ENCODE measurements at places on chromosomes 11 and 22. TPM values are rescaled to one million over a fixed set of nuclear protein-coding genes. Genes with fewer than 3 reads are reported as not detected.

The AGBL2 gene
- 6.0 TPM for total RNA-seq

- H3K36me3 ChIP-seq: no peaks in the 10 kb centered on the region
- H3K27ac ChIP-seq: peak overlapping the region; percentile 95
- peak overlapping the region; percentile 86 for H3K4me3 ChIP-seq
- DNase-seq: peak; percentile 80
- peaks cover 53% of the 10 kb centered on the region for H3K4me1 ChIP-seq
- H3K27me3 ChIP-seq: no peaks in the 10 kb centered on the region
Measured at GRCh38 chr22:42648368-42649245, 585 bp downstream of the CYB5R3 start.

DNA sequence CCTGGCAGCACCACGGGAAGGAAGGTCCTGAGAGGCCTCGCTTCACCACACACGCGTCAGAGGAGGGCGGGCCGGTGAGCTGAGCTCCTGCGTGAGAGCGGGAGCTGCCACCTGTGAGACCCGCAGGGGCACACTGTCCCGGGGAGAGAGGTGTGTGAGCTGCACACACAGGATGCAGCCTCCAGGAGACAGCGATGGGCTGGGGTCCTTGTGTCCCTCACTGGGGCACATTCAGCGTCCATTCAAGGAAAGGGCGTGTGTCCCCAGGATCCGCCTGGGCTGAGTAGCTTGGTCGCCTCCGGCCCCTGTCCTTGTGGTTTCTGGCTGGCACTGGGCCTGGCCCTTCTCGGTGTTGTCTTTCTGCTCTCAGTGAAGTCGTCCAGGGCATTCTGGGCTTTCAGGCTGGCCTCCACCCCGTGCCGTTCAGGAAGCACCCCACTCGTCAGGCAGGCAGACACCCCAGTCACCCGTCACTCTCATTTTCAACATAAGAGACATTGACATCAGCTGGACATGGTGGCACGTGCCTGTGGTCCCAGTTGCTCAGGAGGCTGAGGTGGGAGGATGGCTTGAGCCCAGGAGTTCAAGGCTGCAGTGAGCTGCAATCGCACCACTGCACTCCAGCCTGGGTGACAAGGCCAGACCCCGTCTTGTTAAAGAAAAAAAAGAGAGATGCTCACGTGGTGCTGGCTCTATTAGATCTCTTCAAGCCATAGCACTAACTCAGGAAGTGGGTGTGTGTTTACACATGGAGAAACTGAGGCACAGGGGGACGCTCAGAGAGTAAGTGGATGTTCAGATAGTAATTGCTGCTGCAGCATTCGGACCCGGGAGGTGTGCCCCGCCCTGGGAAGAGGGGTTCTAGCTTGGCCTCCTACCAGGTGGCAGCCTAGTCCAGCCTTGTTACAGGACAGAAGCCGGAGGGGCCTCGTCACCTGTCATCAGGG is 1081.6 kb downstream of the BRD1 start:
- H3K4me1 ChIP-seq: no peaks in the 10 kb centered on the region
- H3K4me3 ChIP-seq: no peak overlapping the region
- no peaks in the 10 kb centered on the region for H3K27me3 ChIP-seq
- no peak for DNase-seq
- no peak overlapping the region for H3K27ac ChIP-seq

The MYO18B gene
- not detected for total RNA-seq

- H3K27ac ChIP-seq: no peak overlapping the region
- no peak for DNase-seq
- H3K36me3 ChIP-seq: no peaks in the 10 kb centered on the region
- H3K4me1 ChIP-seq: no peaks in the 10 kb centered on the region
- H3K4me3 ChIP-seq: no peak overlapping the region
Measured at GRCh38 chr22:26902401-26903029, 245.1 kb downstream of the MIAT start.

The ZNF408 gene
- total RNA-seq: 8.6 TPM

DNA sequence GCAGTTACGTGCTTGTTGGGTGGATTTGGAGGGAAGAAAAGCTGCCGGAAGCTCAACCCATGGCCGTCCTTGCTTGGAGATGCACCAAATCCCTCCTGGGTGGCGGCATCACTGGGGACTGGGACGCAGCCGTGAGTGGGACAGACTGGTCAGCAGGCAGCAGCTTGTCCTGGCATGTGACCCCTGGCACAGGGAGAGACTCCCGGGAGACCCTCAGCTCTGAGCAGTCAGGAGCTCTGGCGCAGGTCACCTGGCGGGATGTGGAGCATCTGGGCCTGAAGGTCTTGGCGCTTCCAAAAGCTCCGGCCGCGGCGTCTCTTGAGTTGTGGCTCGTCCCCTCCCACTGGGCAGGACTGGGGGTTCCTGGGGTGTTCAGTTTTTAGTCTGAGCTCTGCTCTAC is 26.3 kb downstream of the PTDSS2 start:
- DNase-seq: no peak
- no peaks in the 10 kb centered on the region for H3K4me1 ChIP-seq
- H3K27ac ChIP-seq: no peak overlapping the region
- no peaks in the 10 kb centered on the region for H3K36me3 ChIP-seq
- no peak overlapping the region for H3K4me3 ChIP-seq

GRCh38 chr11:10522276-10522675 is 18.7 kb downstream of the RNF141 start:
- H3K36me3 ChIP-seq: peaks cover 78% of the 10 kb centered on the region
- H3K4me3 ChIP-seq: no peak overlapping the region

- H3K27ac ChIP-seq: no peak overlapping the region
- no peaks in the 10 kb centered on the region for H3K27me3 ChIP-seq
- no peaks in the 10 kb centered on the region for H3K36me3 ChIP-seq
- no peaks in the 10 kb centered on the region for H3K4me1 ChIP-seq
- DNase-seq: no peak
- no peak overlapping the region for H3K4me3 ChIP-seq
Measured at GRCh38 chr11:132576706-132577105, 955.6 kb downstream of the OPCML start.

DNA sequence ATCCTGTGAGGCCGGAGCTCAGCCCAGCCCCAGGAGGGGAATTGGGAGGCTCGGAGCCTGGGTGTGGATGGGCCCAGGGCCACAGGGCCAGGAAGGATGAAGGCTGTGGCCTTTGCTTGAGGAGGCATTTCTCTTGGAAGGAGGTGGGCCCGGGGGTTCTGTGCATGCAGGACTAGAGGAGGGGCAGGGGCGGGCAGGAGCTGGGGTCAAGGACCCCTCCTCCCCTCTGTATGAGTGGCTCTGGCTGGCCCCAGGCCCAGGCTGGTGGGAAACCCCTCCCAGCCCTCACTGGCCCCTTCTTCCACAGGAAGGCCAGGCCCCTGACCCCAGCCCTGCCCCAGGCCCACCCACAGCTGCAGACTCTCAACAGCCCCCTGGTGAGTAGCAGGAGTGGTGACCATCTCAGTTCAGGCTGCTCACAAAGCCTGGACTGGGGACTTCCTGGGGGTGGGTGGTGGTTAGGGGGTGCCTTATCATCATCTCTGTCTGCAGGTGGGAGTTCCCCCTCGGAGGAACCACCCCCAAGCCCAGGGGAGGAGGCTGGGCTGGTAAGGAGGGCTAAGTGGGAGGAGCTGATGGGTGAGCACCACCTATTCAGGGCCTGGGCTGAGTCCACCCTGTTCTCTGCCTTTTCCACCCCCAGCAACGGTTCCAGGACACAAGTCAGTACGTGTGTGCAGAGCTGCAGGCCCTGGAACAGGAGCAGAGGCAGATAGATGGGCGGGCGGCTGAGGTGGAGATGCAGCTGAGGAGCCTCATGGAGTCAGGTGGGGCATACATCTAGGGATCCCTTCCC is 6.0 kb downstream of the KCNK7 start:
- peaks cover 53% of the 10 kb centered on the region for H3K36me3 ChIP-seq
- H3K4me3 ChIP-seq: no peak overlapping the region
- no peak overlapping the region for H3K27ac ChIP-seq
- H3K27me3 ChIP-seq: no peaks in the 10 kb centered on the region
- peaks cover 40% of the 10 kb centered on the region for H3K4me1 ChIP-seq

The ZNF280B gene
- 0.86 TPM for total RNA-seq

DNA sequence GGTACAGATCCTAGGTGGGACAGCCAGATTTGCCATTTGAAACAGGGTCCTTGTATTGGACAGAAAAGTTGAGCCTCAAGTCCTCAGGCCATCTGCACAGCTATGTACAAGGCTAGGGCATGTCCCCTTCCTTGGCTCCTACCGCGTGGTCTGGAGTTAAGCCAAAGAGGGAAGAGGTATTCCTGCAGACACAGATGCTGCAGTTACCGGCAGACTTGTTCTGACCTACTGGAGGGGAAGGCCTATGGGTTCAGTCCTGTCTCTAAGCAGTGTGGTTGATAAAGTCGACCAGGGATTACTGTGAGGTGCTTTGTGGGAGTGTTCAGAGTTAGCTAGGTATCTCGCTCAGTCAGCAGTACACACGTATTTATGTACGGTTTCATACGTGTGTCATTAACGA is 180.6 kb downstream of the ADAMTS15 start:
- H3K27ac ChIP-seq: no peak overlapping the region
- H3K27me3 ChIP-seq: no peaks in the 10 kb centered on the region
- H3K36me3 ChIP-seq: no peaks in the 10 kb centered on the region

The LSP1 gene
- total RNA-seq: 90.4 TPM

GRCh38 chr11:75450826-75451821 is 18.1 kb upstream of the KLHL35 start:
- H3K36me3 ChIP-seq: no peaks in the 10 kb centered on the region
- no peak for DNase-seq
- H3K4me1 ChIP-seq: no peaks in the 10 kb centered on the region
- no peaks in the 10 kb centered on the region for H3K27me3 ChIP-seq
- no peak overlapping the region for H3K27ac ChIP-seq

The TTC36 gene
- 1.0 TPM for total RNA-seq

- H3K4me3 ChIP-seq: no peak overlapping the region
- H3K36me3 ChIP-seq: peaks cover 76% of the 10 kb centered on the region
- H3K27me3 ChIP-seq: no peaks in the 10 kb centered on the region
- H3K4me1 ChIP-seq: no peaks in the 10 kb centered on the region
- no peak overlapping the region for H3K27ac ChIP-seq
Measured at GRCh38 chr11:1291295-1292017, 18.0 kb downstream of the TOLLIP start.

- H3K4me1 ChIP-seq: peaks cover 38% of the 10 kb centered on the region
- H3K4me3 ChIP-seq: peak within 1 kb of the TSS; percentile 78
- peak; percentile 79 for DNase-seq
- no peaks in the 10 kb centered on the region for H3K27me3 ChIP-seq
Measured at GRCh38 chr11:73308003-73308960, at the start of gene ARHGEF17. TSS of gene ARHGEF17 (plus strand) at chr11:73308276. CDS start at chr11:73308639, 363 bp downstream.

DNA sequence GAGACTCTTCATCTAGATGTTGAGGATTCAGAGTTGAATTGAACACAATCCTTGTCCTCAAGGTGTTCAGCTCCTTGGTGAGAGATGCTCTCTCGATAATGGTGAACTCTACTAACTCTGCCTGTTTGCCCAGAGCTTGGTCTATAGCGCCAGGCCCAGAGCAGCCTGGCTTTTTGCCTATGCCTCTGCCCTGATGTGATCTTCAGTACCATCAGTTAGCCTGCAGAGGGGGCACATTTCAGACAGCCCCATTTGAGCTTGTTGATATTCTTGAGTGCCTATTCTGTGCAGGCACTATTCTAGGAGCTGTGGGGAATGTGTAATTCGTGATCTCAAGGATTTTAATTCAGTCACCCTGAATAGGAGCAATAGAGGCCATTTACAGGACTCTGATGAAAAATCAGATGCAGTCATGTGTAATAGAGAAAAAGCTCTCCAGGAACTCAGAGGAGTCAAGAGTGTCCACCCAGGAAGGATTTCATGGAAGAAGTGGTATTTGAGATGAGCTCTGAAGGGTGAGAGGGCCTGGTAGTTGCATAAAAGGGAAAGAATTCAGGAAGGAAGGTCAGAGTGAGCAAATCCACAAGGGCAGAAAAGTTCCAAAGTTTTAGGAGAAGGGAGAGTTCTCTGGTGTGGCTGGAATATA is 19.3 kb downstream of the GTPBP1 start:
- no peak for DNase-seq
- H3K4me3 ChIP-seq: no peak overlapping the region
- no peaks in the 10 kb centered on the region for H3K4me1 ChIP-seq
- H3K36me3 ChIP-seq: peaks cover 98% of the 10 kb centered on the region
- H3K27ac ChIP-seq: no peak overlapping the region

DNA sequence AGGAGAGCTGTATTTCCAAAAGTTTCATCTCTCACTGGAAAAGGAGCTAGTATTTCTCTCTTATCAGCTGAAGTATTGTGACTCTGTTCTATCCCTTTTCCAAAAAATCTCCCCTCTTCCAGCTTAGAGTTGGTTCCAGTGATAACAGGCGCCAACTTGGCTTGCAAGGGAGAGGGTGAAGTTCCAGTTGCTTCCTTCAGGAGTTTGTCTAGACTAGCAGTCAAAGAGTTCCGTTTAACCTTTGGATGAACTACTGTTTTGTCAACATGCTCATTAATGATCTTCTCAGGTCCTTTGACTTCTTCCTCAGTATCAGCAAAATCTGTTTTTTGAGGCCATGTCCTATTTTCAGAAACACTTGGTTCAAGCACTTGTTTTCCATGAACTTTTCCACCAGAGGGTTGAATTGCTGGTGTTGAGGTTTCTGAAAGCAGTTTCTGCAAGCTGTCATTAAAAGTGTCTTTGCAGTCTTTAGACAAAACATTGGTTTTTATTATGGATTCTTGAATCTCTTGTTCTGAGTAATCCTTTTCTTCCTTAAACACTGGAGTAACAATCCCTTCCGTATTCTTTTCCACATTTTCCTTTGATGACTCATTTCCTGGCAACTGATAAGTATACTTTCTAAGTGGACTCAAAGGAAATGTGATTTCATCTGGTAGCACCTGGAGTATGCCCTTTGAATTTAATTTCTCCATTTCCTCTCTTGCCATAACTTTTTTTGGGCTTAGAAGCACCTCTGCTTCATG is 39.7 kb upstream of the CCDC89 start:
- H3K27me3 ChIP-seq: no peaks in the 10 kb centered on the region
- no peaks in the 10 kb centered on the region for H3K36me3 ChIP-seq
- no peak overlapping the region for H3K4me3 ChIP-seq
- H3K4me1 ChIP-seq: no peaks in the 10 kb centered on the region
- no peak overlapping the region for H3K27ac ChIP-seq

GRCh38 chr22:39299829-39300178 is 19.6 kb downstream of the RPL3 start:
- no peaks in the 10 kb centered on the region for H3K27me3 ChIP-seq
- no peaks in the 10 kb centered on the region for H3K36me3 ChIP-seq
- peak overlapping the region; percentile 29 for H3K4me3 ChIP-seq
- peak overlapping the region; percentile 68 for H3K27ac ChIP-seq

- no peaks in the 10 kb centered on the region for H3K27me3 ChIP-seq
- H3K4me3 ChIP-seq: peak overlapping the region; percentile 83
- peak overlapping the region; percentile 87 for H3K27ac ChIP-seq
- peaks cover 9% of the 10 kb centered on the region for H3K4me1 ChIP-seq
- no peaks in the 10 kb centered on the region for H3K36me3 ChIP-seq
- DNase-seq: no peak
Measured at GRCh38 chr22:23856721-23857605, 712 bp upstream of the SLC2A11 start.

DNA sequence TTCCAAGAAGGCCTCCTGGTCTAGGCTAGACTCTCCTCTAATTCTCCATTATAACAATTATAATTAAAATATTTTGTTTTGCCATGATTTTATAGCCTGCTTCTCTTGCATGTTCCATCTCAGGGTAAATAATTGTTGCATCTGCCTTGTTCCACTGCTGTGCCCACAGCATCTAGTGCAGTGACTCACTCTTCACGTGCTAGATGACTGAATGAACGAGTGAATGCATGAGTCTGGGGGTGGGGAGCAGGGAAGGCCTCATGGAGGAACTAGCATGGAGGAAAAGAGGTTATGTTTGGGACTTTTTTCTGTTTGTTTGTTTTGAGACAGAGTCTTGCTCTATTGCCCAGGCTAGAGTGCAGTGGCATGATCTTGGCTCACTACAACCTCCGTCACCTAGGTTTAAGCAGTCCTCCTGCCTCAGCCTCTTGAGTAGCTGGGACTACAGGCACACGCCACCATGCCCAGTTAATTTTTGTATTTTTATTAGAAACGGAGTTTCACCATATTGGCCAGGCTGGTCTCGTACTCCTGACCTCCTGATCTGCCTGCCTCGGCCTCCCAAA is 5.2 kb upstream of the OAF start:
- no peak overlapping the region for H3K27ac ChIP-seq
- no peak overlapping the region for H3K4me3 ChIP-seq
- H3K36me3 ChIP-seq: no peaks in the 10 kb centered on the region
- peaks cover 3% of the 10 kb centered on the region for H3K27me3 ChIP-seq
- DNase-seq: no peak

The PATE2 gene
- total RNA-seq: not detected

Measured in lower lobe of right lung (tissue), 2 donors.